ENCODE measurements at places on chromosomes 11 and 22.

DNA sequence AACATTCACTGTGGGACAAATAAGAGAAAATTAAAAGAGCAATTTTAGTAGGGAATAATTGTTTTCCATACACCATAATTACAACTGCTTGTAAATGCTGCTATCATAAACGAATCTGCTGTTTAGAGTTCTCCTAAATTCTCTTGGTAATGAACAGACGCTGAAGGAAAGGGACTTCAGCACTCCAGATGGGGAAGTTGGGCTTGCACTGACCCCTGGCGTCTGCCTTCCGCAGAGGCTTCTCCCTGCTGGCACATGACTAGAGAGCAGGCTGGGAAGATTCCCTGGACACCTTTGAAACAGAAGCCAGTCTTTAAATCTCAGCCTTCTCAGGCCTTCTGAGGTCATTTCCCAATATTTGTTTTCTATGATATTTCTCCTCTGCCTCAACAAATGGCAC, 84.1 kb downstream of the NXPE2 start:
- DNase-seq: no peak

DNA sequence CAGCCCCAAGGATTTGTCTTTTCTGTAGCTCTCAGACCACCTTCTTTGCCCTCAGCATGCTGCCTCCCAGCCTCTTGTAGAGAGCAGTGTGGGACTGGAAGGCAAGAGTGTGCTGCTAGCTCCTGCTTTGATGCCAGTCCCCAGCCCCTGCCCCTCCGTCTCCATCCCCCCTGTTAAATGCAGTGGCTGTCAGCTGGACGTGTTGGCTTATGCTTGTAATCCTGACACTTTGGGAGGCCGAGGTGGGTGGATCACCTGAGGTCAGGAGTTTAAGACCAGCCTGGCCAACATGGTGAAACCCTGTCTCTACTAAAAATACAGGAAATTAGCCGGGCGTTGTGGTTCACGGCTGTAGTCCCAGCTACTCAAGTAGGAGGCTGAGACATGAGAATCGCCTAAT, 15.5 kb downstream of the SNRPD3 start:
- no peak for DNase-seq

- DNase-seq: no peak
Observed at GRCh38 chr11:129209891-129210830, 18.0 kb upstream of the ARHGAP32 start.

GRCh38 chr11:82901922-82902485, 468 bp downstream of the DDIAS start:
- DNase-seq: no peak

- no peak for DNase-seq
Observed at GRCh38 chr11:1073261-1073724, 1.4 kb upstream of the MUC2 start.

GRCh38 chr22:23243006-23243573, 62.8 kb downstream of the BCR start:
- peak; percentile 59 for DNase-seq

DNA sequence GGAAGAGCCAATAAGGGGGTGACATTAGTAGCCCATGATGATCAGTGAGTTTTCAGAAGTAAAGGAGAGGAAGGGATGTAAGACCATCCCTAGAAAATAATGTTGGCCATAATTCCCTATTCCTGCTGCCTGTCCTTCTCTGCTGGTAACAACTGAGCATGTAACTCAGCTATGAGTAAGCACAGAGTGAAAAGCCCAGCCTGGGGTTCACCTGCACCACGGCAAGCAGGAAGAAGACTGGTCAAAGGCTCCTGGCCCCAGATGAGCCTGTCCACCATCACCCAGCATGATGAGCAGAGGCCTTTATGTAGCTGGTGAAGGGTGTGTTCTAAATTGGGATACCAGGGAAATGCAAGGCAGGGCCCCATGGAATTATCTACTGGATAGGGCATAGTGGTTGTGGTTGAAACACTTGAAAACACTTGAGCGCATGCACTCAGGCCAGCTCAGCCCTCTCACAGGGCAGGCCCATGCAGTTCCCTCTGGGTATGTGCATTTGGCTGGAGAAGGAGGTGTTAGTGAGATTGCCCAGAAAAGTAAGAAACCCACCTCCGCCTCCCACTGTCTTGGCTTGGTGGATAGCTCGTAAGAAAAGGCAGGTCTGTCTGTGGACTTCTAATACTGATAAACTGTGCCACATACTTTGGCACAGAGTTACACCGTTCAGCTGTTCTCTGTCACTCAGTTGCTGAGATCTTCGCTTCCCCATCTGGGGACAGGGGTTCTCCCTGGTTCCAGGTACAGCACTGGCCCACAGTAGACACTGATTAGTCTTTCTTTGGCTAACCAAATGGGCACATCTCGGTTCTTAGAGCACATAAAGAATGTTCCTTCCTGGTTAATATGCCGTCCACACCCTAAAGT, 86.8 kb downstream of the AMOTL1 start:
- DNase-seq: no peak

GRCh38 chr11:35427071-35427470, 7.7 kb upstream of the SLC1A2 start:
- DNase-seq: no peak

GRCh38 chr11:122159173-122159721, 43.2 kb upstream of the BLID start:
- DNase-seq: no peak

DNA sequence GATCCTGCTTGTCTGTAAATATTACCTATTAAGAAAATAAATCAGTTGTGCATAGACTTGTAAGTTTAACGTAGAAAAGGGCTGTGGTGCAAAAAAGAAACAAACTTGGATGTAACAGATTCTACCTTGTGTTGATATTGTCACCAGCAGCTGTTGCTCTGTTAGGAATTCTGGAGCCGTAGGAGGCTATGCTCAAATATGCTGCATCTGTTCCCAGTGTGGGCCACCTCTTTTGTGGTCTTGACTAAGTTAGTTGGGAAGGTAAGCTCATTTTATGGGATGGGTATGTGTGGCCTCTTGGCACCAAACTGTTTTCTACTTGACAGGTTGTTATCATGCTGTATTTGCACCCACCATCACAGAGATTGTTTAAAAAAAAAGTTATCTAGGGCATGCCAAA, 29.4 kb upstream of the RAG2 start:
- no peak for DNase-seq

- no peak for DNase-seq
Observed at GRCh38 chr11:6529266-6529665, 32.2 kb downstream of the DNHD1 start.

DNA sequence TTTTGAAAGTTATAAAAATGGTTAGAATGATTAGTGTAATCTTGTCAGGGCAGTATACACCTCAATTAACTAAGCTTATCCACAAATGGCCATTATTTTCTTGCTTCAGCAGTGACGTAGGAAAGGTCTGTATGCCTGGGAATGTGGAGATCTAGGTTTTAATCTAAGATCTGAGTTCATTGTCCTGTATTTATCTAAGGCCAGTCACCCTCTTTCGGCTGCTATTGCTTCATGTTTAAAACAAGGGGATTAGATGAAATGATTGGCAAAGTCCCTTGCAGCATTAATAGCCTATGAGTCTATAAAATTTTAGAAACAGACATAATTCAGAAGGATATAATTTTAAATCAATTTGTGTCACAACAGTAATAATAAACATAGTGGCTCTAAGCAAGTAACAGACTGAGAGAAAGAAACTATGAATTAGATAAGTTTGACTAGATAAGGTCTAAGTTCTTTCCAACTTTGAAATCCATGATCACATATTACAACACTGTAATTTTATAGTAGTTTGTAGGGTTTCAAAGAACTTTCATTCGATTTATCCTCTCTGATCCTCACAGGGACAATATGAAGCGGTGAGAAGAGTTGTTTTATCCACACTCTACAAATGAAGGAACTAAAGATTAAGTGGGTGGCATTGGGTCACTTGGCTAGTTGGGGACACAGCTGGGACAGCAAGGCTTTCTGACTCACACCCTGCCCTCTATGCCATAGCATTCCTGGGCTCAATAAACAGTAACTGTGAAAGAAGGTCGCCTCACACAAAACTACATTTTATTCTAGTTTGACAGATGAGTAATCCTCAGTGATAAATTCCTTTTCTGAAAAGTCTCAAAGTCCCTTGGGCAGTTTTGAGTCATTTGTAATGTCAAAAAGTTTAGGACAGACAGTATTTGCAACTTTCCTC, 60.6 kb upstream of the RDX start:
- no peak for DNase-seq

DNA sequence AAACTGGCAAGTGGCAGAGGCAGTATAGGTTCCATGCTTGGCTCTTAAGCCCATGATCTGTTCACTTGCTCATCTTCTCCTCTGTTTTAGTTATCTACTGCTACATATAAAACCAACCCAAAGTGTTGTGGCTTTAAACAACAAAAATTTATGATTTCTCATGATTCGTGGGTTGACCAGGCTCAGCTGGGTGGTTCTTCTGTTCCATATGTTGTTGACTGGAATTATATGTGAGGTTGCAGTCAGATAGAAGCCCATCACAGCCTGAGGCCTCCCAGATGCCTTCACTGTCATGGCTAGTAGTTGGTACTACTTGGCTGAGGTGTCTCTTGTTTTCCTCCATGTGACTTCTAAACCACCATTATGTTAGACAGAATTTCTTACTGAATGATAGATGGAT, 632.6 kb downstream of the NELL1 start:
- no peak for DNase-seq

- no peak for DNase-seq
Observed at GRCh38 chr11:111633756-111634362, 31.6 kb downstream of the SIK2 start.

GRCh38 chr11:15179167-15179566, 64.4 kb downstream of the INSC start:
- DNase-seq: no peak

DNA sequence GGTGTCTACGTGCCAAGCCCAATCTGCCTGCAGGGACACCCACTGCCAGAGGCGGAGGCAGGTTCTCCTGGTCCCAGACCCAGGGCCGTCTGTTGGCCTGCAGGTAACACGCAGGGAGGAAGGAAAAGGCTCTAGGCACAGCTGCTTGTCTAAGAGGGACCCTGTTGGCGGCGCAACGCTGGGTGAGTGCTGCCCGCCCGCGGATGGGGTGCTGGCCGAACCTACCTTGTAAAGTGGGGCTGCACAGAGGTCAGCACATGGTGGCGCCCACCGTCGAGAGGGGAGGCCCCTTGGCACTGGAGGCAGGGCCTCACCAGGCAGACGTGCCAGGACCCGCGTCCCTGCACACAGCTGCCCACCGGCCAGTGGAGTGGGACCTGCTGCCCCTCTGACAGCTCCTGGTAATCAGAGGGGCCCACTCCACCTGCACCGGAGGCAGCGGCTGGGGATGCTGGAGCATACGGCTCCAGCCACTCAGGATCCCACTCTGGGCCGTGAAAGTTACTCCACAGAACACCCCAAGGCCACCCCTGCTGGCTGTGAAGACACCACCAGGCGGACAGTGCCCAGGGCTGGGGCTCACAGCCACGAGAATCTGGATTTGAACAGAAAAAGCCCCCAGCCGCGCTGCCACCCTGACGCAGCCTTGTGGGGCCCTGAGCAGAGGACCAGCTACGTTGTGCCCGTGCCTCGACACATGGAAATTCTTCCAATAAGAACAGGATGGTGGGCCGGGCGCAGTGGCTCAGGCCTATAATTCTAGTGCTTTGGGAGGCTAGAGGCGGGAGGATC, 24.0 kb downstream of the TBX1 start:
- DNase-seq: no peak

GRCh38 chr22:37212174-37212906, at the start of gene SSTR3:
TSS of gene SSTR3 (minus strand) at chr22:37212477. CDS start at chr22:37207803, 4,674 bp downstream.
- DNase-seq: no peak

DNA sequence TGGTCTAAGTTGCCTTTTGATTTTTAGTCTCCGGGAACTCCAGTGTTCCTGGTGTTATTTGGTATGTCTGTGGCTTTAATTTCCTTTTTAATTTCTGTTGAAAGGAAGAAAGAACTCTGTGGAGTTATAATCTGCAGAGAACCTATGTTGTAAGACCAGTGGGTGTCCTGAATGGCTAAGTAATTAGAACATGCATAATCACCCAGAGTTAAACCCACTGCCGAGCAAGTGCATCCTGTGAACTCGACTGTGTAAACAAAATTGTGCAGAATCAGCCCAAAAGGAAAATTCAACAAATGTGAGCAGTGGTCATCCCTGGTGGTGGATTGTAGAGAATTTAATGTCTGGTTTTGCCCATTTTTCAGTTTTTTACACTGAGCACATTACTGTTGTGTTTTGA, 162.5 kb downstream of the COMMD9 start:
- DNase-seq: no peak

- DNase-seq: no peak
Observed at GRCh38 chr11:110374921-110375320, 54.8 kb upstream of the FDX1 start.

GRCh38 chr11:121591405-121592033, 138.8 kb upstream of the SORL1-AS1 start:
- peak; percentile 51 for DNase-seq

DNA sequence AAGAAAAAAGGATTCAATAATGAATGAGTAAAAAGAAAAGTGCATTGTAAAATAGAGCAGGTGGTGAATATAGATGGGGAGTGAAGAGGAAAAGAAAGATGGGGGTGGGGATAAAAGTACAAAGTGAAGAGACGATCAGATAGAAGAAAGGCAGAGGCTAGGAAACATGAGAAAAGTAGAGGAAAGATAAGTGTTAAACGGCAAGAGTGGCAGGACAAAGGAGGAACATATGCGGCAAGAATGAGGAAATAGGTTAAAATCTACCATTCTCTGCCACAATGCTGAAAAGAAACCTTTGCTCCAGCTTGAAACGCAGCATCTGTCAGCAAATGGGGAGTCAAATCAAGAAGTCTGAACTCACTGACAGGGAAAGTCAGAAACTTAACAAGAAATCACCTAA, 6.8 kb downstream of the FUT4 start:
- DNase-seq: no peak

DNA sequence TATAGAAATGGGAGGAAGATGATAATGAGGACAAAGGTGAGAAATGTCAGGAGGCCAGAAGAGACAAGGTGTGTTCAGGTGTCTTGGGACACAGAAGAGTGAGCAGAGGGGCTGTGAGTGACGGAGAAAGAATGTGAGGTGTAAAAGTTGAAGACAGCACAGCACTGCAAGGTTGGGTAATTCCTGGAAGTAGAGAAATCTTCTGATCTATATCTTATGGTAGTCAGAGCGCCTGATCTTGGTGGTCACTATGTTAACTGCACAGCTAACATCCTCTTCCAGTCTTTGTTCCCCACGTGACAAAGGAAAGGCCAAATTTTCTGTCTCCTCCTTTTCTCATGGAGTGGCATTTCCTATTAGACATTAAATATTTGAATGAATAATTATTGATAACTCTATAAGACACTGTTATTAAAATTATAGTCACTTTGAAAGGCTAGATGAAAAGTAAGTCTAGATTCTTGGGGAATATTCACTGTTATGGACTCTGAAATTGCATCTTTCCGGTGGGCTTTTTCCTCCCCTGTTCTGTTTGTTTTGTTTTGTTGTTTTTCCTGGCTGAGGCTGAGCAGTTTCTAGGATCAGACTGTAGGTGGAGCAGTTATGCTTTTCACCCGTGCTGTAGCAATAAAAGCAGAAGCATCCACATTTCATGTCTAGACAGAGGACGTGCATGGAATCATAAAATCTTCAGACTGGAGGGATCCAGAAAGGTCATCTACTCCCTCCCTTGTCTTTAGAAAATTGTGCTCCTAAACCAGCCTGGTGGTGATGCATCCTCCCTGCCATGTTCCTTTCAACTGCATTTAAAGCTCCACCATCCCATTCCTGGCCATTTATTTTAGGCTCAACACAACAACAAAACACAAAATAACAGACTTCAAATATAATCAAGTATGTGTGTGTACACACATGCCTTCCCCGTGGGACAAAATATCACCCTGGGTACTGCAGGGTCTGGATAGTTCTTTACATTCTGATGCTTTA, 26.6 kb downstream of the SC5D start:
- DNase-seq: no peak

GRCh38 chr11:12761029-12761428, 86.8 kb downstream of the TEAD1 start:
- no peak for DNase-seq

- no peak for DNase-seq
Observed at GRCh38 chr11:44711113-44711786, 15.5 kb upstream of the TSPAN18 start.

All from stimulated activated CD8-positive, alpha-beta memory T cell treated with anti-CD3 and anti-CD28 coated beads, Interleukin-15, amount 100 ng/mL, for 4 hours (primary cell).